GM23248 (cell line): ENCODE measurements at places on chromosomes 7 and 10.

DNA sequence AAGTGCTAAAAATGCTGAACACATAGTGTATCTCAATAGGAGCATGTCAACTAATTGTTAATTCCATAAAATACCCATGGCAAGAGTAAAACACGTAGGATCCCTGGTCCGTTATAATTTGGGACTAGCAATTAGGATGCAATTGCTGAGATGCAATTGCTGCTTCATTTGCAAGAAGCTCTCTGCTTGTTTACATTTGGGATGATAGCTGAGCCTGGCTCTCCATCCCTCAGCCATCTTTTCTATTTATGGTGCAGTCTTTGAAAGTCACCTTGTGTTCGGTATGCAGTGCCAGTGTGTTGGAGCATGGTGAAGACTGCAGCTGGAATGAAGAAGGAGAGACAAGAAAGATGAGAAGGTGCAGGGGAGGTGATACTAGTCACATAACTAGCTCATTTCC is 191.3 kb downstream of the SNX10 start:
- no peak for DNase-seq

DNA sequence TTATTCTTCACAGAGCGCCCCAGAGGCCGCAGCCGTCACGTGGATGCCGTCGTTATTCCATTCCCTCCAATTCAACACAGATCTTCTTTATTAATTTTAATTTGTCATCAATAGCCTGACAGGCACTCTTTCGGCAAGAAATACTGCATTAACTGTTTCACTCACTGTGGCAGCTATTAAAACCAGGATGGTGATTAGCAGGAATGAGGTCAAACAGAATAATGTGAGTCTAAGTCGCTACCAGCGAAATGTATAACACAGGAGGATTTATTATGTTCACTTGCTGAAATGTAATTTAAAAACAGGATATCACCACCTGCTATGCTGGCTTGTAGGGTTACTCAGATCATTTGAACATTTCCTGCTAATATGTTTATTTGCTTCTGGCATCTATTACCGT is 74.2 kb upstream of the MGMT start:
- no peak for DNase-seq

DNA sequence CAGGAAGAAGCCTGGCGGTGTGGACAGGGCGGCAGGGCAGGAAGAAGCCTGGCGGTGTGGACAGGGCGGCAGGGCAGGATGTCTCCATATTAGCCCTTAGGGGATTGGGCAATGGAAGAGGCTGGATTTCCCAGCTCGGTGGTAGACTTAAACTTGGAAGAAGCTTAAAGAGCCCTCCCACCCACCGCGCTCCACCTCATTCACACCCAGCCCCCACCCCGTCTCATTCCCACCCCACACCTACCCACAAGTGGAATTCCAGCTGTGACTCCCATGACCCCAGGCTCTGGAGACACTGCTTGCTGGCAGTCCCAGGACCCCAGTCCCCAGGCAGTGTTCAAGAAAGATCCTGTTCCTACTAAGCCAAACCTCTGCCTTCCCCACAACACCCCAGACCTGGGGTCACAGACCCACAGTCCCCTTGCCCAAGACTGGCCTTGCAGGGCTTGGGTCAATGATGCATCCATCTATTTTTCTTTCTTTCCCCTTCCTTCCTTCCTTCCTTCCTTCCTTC is 34.0 kb downstream of the SPDYE6 start:
- no peak for DNase-seq

DNA sequence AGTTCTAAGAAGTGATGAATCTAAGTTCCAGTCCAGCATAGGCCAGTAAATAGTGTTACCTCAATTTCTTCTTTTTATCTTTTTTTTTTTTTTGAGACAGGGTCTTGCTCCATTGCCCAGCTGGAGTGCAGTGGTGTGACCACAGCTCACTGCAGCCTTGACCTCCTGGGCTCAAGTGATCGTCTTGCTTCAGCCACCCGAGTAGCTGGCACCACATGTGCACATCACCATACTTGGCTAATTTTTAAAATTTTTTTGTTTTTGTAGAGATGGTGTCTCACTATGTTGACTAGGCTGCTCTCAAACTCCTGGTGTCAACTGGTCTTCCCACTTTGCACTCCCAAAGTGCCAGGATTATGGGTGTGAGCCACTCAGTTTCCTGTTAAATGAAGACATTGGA is 126.6 kb upstream of the LYZL2 start:
- DNase-seq, result no peak

DNA sequence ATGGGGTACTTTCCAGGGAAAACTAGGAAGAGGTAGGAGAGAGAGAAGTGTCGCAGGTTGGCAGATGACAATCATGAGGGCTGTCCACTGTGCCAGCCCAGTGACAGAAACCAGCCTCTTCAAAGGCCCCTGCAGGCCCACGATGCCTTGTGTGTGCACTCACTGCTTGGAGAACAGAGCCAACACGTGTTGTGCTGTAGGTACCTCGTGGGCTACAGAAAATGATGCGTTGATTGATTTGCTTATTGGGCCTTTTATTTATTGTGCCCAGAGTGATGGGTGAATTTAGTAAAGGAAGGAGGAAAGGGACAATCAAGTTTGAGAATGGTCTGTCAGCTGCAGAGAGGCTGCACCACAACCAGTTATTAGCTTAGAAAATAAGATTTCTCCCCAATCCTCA is 215.1 kb downstream of the PLXNA4 start:
- no peak for DNase-seq

- DNase-seq, result no peak
Observed at GRCh38 chr10:62759599-62760175, 44.8 kb upstream of the ADO start.

DNA sequence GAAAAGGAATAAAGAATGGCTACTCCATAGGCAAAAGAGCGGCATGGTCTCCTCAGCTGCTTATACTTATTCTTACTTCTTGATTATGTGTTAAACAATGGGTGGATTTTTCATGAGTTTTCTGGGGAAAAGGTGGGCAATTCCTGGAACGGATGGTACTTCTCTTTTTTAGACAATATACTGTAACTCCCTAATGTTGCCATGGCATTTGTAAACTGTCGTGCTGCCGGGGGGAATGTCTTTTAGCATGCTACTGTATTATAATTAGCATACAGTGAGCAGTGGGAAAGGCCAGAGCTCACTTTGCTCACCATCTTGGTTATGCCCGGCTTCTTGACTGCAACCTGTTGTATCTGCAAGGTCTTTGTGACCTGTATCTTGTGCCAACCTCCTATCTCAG is 372.1 kb upstream of the AKR1E2 start:
- no peak for DNase-seq

DNA sequence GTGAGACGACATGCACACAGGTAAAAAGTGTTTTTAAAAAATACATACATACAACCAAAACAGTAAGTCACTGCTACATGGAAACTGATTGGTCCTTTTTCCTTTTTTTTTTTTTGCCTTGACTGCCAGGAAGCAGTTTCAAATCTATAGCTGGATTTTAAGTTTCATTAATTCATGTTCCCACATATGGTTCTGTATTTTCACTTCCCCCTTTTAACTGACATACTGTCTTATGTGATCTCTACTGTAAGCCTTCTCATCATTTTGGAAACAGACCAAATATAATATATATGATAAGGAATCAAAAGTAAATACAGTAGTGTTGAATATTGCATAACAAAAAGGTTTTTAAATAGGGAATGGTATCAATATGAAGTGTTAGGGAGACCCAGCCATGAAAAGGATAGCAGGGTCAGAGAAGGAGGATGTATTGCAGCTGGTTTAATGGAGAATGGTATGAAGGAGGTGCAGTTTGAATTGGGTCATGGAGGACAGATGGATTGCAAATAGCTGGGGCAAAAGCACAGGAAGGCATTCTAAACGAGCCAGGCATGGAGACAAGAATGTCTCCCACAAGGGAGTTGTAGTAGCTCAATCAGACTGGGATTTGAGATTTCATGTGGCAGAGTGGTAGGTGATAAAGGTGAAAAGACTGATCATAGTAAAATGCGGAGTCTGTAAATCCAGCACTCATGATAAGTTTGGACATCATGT is 5.4 kb downstream of the CAV1 start:
- no peak for DNase-seq

DNA sequence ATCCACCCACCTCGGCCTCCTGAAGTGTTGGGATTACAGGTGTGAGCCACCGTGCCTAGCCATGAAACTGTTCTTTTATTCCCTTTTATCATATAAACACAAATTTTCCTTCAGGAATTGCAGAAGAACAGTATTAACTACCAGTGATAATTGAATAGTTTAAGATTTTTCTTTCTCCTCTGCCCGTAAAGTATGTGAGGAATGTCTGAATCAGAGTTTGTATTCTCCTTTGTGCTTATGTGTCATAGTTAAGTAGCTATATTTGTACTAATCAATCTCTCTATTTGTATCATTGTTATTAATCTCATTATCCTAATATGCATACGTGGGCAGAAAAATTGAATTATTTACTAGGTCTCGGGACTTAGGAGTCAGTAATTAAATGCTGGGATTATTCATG is 83.6 kb downstream of the ZNF277 start:
- peak; percentile 60 for DNase-seq

- DNase-seq, result peak; percentile 88
Observed at GRCh38 chr10:42866115-42866995, 83.8 kb downstream of the BMS1 start.

DNA sequence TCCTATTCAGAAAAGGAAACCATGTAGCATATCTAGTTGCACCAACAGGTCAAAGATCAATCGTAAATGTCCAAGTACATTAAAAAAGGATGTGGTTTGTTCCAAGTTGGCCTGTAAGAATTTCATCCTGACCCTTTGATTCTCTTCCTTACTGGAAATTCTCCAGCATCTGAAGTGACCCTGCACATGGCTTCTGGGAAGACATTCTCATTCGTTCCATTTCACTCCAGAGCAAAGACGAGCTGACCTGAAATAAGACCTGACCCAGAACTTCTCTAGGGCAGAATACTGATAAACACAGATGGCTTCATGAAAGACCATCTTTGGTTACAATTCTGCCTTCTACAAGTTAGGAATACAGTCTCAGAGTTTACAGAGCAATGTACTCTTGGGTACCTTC is 39.8 kb downstream of the ASB4 start:
- DNase-seq, result no peak

DNA sequence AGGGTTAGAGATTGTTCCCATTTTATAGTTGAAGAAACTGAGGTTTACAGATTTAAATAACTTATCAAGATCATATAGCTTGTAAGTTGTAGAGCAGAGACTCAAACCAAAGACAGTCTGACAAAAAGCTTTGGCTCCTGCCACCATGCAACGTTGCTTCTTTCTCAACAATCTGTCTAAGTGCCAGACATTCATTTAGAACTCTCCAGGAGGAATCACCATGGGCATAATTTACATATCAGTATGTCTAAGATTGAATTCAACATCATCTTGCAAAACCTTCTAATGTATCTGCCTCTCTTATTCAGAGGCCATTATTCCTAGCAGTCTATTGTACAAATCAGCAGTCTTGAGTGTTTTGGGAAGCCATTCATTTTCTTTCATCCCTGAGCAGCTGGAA is 163.5 kb upstream of the PLXDC2 start:
- peak; percentile 42 for DNase-seq

DNA sequence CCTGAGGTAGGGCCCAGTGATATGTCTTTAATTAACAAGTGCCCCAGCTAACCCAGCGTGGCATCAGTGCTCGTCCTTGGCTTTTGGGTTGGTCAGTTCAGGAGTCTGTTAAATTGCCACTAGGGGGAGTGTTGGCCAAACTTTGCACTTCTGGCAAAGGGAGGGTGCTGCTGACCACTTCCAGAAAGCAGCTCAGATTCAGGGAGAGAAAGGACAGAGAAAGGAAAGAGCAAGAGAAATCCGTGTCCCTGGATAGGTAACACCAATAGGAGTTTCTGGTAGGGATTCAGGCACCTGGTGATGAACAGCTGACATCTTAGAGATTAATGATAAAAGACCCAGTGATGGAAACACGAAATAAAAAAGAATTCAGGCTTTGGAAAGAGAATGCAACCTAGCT is 243.1 kb upstream of the AOAH start:
- DNase-seq, result peak; percentile 78

GRCh38 chr7:100874300-100874576 is 665 bp upstream of the SRRT start:
- DNase-seq, result no peak

- no peak for DNase-seq
Observed at GRCh38 chr10:121990015-121990677, 1.2 kb downstream of the TACC2 start.

DNA sequence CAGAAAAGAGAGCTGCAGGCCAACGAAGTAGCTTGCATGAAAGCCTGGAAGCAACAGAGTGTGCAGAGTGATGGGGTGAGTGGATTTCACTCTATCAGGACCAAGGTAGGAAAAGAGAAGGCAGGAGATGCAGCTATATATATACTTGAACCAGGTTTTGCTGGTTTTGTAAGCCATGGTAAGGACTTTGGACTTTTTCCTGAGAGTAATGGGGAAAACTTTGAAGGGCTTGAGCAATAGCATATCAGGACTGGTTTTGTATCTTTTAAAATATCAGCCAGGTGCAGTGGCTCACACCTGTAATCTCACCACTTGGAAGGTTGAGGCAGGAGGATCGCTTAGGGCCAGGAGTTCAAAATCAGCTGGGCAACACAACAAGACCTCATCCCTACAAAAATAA is 120.6 kb upstream of the NRP1 start:
- DNase-seq, result no peak

GRCh38 chr7:74554178-74554577 is 100.5 kb downstream of the GTF2IRD1 start:
- DNase-seq, result peak; percentile 31

DNA sequence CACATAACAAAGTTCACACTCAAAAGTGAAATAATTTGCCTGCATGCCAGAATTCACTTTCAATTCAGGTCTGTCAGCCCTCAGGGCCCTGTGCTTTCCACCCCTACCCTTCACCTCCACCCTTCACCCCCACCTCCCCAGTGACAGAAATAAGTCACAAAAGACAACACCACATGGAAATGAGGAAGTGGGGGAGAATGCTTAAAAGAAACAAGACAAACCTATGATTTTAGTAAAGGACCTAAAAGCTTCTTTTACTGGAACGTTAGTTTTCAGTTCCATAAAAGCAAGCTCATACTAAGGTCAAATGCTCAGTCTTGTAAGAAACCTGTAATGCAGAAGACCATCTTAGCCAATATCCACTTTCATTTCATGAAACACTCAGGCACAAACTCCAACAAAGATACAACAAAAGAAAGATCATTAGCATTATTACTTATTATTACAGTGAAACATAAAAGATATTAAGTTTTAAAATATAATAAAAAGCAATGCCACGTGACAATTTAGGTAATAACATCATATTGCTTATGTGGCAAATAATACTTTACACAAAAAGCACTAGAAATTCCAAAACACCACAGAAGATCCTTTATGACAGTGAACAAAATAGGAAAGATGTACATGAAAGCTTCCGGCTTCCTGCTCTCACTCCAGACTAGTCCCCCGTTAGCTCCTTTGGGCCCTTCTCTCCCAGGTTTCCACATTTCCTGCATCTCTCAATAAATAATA is 112.1 kb downstream of the LMBR1 start:
- no peak for DNase-seq

GRCh38 chr7:76073335-76073990 is 25.6 kb downstream of the MDH2 start:
- no peak for DNase-seq

- DNase-seq, result no peak
Observed at GRCh38 chr10:89563311-89563710, 27.9 kb upstream of the SLC16A12 start.
